Natural killer cell (primary cell): ENCODE measurements at places on chromosomes 2 and 18.

GRCh38 chr2:46170611-46171350 is 126.4 kb upstream of the EPAS1 start:
- DNase-seq = no peak

DNA sequence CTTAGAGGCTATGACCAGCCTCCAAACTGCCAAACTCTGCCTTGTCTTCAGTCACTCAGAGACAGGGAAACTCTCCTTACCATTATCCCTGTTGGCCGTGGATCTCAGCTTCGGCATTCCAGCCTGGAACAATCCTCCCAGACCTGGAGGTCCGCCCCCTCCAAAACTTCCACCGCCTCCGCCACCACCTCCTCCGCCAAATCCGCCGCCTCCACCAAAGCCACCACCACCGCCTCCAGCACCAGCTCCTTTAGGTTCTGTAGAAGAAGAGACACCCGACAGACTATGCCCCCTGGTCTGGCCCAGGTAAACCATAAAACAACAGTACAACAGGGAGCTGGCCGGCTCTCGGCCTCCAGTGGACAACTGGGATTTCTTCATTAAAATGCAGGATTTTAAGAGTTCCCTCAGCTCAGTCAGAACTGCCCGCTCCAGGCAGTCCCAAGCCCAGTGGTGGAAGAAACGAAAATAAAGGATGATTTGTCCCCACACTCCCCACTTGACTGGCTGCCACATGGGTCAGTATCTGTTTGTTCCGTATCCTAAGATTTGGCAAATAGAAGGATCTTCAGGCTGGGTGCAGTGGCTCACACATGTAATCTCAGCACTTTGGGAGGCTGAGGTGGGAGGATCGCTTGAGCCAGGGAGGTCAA is 22.4 kb downstream of the WIPF1 start:
- no peak for DNase-seq

- DNase-seq = peak; percentile 92
These were observed 70.0 kb downstream of the MBP start for GRCh38 chr18:77062518-77063003.

GRCh38 chr2:669323-669722 is 7.9 kb downstream of the TMEM18 start:
- no peak for DNase-seq

- DNase-seq = no peak
These were observed 196.5 kb downstream of the LNPK start for GRCh38 chr2:175805442-175806124.

- no peak for DNase-seq
These were observed 51.9 kb upstream of the NAB1 start for GRCh38 chr2:190596993-190597392.

GRCh38 chr18:28059861-28060260 is 117.1 kb downstream of the CDH2 start:
- DNase-seq = no peak

DNA sequence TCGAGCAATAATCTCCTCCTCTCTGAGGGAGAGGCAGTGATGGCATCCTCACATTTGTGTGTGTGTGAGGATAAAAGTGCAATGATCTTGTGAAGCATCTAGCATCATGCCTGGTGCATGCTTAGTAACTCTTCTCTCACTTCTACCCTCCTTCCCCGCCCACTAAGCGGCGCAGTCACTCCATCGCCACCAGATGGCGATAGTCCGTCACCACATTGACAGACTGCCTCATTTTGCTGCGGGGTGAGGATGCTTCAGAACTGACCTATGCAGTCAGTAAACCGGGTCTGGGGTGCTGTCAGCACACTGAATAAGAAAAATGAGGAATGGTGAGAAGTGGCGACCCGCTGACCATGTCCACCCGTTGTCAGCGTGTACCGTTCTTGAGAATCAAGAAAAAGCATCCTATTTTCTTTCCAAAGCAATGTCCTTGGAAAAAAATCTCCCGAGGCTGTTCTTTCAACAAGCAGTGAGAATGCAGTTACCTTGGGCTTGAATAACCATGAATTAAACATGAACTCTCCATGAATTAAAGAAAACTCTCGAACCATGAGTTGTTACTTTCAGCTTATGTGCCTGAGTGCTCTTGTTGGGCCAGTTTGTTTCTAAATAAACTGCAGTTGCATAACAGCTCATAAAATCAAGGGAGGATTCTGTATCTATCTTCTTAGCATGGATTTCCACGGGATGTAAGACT is 37.3 kb upstream of the TMEM177 start:
- peak; percentile 48 for DNase-seq

DNA sequence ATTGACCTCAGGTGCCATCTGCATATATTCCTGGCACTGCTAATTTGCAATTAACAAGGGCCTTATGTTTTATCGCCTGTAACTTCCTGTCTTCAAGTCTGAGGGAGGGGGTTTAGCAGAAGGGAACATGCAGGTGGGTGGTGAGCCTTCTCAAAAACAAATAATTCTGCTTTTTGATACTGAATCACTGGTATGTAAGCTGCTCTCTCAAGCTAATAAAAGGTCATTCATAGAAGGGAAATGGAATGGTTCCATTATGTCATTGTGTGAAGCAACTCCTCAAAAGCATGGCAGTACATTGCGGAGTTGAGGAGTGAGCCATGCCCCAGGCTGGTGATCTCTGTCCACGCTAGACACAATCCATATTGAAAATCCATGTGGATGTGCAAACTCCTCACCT is 414.8 kb upstream of the ID2 start:
- DNase-seq = no peak

- no peak for DNase-seq
These were observed 238.1 kb downstream of the SEPTIN10 start for GRCh38 chr2:109375656-109376055.

- DNase-seq = peak; percentile 21
These were observed 161.6 kb upstream of the NCK2 start for GRCh38 chr2:105582952-105583660.

DNA sequence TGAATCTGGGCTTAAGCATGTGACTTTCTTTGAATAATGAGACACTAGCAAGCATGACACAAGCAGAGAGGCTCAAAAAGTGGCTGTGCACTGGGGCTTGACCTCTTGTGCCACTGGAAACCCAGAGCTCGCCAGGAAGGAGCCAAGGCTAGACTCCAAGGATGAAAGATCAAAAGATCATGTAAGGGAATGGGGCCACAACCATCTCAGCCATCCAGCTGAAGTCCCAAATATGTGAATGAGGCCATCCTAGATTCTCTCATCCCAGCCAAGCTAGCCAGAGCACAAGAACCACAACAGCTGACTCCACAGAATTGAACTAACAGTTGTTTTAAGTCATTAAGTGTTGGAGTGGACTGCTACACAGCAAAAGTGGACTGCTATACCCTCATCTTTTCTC is 288.1 kb downstream of the CCDC178 start:
- no peak for DNase-seq

DNA sequence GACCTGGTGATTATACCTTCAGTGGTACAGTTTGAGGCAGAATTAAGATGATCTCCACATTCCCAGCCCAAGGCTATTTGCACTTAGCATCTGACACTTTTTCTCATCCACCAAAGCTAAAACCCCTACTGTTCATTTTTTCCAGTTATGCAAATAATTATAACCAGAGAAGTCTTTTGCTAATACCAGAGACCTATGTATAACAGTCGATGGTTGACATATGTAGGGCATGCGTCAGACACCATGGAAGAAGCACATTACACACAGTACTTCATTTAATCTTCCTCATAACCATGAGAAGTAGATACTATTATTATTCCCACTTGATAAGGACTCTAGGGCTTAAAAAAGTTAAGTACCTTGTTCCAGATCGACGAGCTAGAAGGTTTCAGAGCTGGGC is 36.5 kb downstream of the AP1S3 start:
- DNase-seq = no peak

- DNase-seq = no peak
These were observed 80.4 kb downstream of the MYO3B start for GRCh38 chr2:170258382-170258781.

- DNase-seq = no peak
These were observed 39.1 kb upstream of the NCOA1 start for GRCh38 chr2:24451805-24452501.

- no peak for DNase-seq
These were observed 195.7 kb downstream of the SMAD7 start for GRCh38 chr18:48754993-48755473.

DNA sequence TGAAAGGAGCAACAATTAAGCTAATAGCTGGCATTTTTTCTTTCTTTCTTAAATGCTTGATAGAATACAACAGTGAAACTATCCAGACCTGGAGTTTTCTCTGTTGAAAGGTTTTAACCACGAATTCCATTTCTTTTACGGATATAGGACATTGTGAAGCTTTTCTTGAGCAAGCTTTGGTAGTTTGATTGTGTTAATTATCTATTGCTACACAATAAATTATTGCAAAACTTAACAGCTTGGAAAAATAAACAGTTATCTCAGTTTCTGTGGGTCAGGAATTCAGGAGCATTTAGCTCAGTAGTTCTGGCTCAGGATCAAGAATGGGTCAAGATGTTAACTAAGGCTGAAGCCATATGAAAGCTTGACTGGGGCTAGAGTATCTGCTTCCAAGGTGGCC is 11.7 kb downstream of the PHOSPHO2 start:
- DNase-seq = no peak

GRCh38 chr2:207240649-207241048 is 74.9 kb upstream of the KLF7 start:
- no peak for DNase-seq

- no peak for DNase-seq
These were observed 405.9 kb downstream of the XIRP2 start for GRCh38 chr2:167293943-167294775.

DNA sequence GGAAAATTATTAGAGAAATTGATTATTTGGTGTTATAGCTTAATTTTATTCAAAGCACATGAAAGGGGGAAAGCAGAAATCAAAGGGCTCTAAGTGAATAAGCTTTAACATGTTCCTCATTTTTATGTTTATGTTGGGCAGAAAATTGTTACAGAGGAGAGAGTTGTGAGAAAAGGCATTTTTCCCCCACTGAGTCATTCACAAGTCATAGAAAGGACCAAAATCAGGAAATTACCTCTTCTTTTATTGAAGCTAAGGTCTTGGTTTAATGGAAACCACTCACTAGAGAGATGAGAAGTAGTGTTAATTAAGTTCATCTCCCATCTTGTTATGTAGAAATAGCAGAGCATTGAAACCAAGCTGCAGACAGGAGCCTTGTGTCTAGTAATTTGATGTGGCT is 175.3 kb upstream of the THUMPD2 start:
- no peak for DNase-seq

DNA sequence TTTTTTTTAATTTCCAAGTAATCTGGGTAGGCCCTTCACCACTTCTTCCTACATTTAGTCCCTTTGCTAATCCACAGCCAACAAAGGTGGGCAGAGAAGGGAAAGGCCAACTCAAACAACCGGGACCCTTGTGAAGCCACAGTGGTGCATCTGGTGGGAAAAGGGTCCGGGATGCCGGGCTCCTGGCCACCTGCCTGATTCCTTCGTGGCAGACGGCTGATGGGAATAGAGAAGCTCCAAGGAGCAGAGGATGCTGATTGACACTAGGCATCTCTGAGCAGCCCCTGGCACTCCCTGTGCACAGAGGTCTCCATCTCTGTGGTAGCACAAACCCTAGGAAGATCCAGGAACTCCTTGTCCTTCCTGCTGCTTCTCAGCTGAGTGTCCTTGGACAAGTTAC is 37.0 kb downstream of the POLR1A start:
- DNase-seq = no peak

DNA sequence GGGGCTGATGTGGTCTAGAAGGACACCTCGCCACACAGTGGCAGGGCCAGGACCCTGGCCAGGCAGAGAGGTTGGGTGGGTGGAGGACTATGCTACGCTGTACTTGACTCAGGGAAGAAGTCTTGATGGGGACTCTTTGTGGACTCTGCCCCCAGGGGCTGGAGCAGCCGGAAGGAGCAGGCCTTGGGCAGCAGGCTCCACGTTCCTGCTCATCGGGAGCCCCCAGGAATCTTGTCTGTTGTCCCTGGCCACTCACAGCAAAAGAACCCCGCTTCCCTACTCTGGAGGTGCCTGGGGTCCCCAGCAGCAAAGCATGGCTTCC is 79.0 kb downstream of the POLR1A start:
- DNase-seq = no peak

GRCh38 chr2:106537791-106538191 is 50.6 kb downstream of the CD8B2 start:
- DNase-seq = no peak

DNA sequence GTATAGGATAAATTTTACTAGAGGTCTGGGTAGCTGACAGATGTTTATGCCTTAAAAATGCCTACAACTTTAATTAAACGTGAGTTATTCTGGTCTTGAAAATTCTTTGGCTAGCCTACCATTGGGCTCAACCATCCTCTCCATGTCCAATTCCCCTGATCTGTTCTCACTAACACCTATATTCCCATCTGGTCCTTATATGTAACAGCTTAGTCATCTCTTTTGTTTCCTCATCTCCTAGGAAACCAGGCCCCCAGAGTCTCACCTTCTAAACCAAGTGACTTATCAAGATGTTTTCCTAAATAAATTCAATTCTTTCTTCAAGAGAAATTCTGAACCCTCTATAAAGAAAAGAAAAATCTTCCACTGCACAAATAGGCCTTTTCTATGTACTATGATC is 148.5 kb downstream of the TTC32 start:
- no peak for DNase-seq

DNA sequence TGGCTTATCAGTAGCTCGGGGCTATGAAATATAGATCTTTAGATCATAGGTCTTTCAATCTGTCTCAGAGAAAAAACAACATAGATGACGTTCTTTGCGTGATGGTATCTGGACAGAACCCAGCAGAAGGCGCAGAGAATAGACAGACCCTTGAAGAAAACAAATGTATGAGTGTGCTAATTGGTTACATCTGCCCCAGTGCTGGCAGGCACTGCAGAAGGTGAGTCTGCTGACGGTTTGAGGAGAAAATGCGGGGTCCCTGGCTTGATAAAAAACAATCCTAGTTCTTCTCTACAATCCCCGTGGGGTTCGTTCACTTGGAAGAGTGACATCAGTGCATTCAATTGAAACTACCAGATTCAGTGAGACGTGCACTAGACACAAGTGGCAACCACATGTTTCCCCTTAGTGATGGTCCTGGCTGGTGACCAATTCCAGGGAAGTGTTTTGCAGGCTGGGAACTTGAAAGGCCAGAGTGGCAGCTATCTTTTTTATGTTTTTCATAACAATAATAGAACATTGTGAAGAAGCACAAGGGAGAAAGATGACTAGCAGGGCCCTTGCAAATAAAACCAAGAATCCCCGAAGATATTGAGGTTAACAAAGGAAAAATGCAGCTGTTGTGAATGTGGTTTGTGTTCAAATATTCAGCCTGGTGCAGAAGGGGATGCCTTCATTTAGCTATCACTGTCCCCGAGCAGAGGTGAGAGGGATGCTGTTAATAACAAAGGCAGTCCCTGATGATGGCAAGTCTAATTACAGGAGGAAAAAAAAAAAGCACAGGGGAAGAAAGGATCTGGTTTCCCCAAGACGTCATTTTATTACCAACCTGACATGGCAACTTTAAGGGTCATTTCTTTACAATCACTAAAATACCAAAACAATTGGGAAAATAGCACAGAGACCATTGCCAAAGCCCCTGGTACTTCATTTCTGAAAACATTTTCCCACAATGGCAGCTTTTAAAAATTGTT is 337.6 kb upstream of the FIGN start:
- DNase-seq = no peak

DNA sequence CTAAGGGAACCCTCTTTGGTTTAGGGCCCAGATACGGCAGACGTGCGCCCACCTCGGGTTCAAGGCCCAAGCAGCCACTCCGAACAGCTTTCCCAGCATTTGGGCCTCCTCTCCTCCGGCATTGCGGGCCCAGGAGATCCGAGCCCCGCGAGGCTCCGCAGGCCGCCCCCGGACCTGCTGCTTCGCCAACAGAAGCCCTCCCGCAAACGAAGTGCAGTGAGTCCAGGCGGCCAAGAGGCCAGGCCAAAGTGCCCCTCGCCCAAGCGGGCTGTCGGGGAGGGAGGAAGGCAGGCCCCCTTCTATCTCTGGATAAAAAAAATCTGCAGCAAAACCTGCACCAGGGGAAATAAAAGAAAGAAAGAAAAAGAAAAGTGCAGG is 6.0 kb downstream of the EN1 start:
- no peak for DNase-seq
